ENCODE measurements at places on chromosomes 1 and 21.

- no peak for DNase-seq
Measured at GRCh38 chr1:106768501-106768900, 288.0 kb upstream of the PRMT6 start.

DNA sequence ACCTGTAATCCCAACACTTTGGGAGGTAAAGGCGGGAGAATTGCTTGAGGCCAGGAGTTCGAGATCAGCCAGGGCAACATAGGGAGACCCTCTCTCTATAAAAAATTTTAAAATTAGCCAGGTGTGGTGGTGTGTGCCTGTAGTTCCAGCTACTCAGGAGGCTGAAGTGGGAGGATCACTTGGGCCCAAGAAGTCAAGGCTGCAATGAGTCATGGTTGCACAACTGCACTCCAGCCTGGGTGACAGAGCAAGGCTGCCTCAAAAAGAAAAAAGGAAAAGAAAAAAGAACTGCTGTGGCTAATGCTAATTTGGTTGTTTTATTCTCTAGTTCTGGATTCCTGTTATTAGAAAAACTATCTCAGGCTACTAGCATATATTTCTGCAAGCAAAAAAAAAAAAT lies 29.8 kb downstream of the DBT start:
- DNase-seq, result no peak

GRCh38 chr1:6614019-6614928 lies 743 bp downstream of the PHF13 start:
- peak; percentile 71 for DNase-seq

- no peak for DNase-seq
Measured at GRCh38 chr1:81467383-81467782, 333.4 kb upstream of the ADGRL2 start.

- DNase-seq, result no peak
Measured at GRCh38 chr21:16676391-16676790, 836.5 kb upstream of the CXADR start.

- no peak for DNase-seq
Measured at GRCh38 chr1:222991177-222991576, 151.9 kb downstream of the TLR5 start.

- no peak for DNase-seq
Measured at GRCh38 chr1:61742620-61743430, 545 bp downstream of the PATJ start.

DNA sequence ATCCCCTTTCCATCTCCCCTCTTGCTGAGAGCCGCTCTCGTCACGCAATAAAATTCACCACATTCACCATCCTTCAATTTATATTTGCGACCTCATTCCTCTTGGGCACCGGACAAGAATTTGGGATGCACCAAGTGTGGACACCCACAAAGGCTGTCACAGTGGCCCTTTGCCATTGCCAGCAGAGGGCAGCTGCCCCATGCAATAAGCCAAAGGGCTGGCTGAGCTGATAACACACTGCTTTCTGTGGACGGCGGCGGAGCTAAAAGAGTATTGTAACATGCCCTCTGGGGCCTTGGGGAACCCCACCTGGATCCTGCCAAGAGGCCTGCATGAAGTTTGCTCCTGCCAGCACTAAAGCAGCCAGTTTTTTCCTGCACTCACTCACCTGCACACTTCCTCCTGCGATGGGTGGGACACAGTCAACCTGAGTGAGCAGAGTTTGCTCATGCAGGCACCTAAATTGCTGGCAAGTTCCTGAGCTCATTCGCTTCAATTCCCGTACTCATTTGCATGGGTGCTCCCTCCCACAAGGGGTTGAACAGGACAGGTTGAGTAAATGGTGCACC lies 792.3 kb upstream of the ADAMTS5 start:
- no peak for DNase-seq

- peak; percentile 25 for DNase-seq
Measured at GRCh38 chr1:200880212-200880611, 7.4 kb downstream of the GPR25 start.

GRCh38 chr1:59022199-59022598 lies 238.4 kb upstream of the JUN start:
- DNase-seq, result no peak

- DNase-seq, result no peak
Measured at GRCh38 chr1:246629030-246629429, 62.8 kb downstream of the CNST start.

- no peak for DNase-seq
Measured at GRCh38 chr1:184545601-184546000, 158.8 kb downstream of the C1orf21 start.

- DNase-seq, result no peak
Measured at GRCh38 chr1:225650179-225650578, 2.7 kb downstream of the ENAH start.

DNA sequence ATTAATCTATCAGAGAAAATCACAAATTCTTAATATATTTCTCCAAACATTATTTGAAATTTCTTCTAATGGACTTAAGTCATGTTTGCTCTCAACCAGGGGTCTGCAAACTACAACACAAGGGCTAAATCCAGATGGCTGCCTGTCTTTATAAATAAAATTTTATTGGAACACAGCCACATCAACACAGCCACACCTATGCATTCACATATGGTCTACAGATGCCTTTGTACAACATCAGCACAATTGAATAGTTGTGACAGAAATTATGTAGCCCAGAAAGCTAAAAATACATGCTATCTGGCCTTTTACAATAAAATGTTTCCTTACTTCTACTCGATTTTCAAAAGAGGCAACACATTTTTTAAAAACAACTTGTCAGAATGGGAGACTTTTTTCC lies 103.9 kb downstream of the DPYD start:
- no peak for DNase-seq

GRCh38 chr1:7384679-7385078 lies 386.4 kb upstream of the VAMP3 start:
- DNase-seq, result no peak

- DNase-seq, result no peak
Measured at GRCh38 chr1:156664046-156664766, 13.0 kb downstream of the NES start.

GRCh38 chr1:182244451-182244850 lies 147.1 kb downstream of the GLUL start:
- no peak for DNase-seq

- DNase-seq, result no peak
Measured at GRCh38 chr1:35222322-35223083, 29.6 kb upstream of the SFPQ start.

DNA sequence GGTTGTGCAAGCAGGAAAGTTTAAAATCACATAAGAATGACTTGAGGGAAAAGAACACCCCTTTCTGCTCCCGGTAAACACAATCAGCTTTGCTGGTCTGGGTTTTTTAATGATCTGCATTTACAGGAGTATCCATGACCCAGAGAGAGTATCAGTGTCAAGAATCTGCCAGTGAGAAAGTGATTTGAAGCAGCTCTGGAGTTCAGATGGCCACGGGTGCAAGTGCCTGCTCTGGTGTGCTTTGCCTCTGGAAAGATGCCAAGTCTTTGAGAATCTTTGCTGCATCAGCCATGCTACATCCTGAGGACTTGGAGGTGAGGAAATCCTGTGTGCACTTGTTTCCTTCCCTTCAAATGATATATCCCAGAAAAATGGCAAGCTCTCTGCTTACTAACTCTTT lies 18.6 kb upstream of the MYSM1 start:
- no peak for DNase-seq

- no peak for DNase-seq
Measured at GRCh38 chr21:21029164-21029563, 31.0 kb downstream of the NCAM2 start.

- DNase-seq, result no peak
Measured at GRCh38 chr21:38499296-38499695, 1.0 kb upstream of the ERG start.

GRCh38 chr1:45884700-45885099 lies 81.3 kb downstream of the MAST2 start:
- DNase-seq, result no peak

All from CD4-positive, alpha-beta T cell treated with Interleukin-17A for 4 hours (primary cell).